ENCODE measurements at places on chromosomes 1 and 21.

DNA sequence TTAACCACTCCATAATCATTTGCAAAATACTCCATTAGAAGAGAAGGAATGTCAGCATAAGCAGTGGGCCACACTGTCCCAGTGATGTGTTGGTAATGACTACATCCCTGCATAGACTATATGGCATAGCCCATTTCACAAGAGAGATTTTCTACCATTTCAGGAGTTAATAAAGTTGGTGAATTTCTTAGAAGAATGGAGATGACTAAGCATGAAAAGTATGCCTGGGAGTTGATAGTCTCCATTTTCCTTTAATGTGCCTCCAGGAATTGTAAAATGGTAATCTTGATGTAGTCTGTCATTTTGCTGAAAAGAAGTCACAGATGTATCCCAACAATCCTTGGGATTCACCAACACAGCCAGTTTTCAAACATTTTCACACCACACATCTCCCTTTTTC, 608.8 kb upstream of the CHRM3 start:
- DNase-seq = no peak

DNA sequence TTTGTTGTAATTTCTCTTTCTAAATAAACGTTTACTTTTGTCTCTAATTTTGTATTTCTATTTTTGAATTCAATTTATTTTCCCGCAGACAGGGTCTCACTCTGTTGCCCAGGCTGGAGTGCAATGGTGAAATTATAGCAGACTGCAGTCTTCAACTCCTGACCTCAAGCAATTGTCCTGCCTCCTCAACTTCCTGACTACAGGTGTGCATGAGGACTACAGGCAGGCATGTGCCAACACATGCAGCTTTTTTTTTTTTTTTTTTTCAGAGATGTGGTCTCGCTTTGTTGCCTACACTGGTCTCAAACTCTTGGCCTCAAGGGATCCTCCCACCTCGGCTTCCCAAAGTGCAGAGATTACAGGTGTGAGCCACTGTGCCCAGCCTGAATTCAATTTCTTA, 36.7 kb upstream of the IL20 start:
- no peak for DNase-seq

DNA sequence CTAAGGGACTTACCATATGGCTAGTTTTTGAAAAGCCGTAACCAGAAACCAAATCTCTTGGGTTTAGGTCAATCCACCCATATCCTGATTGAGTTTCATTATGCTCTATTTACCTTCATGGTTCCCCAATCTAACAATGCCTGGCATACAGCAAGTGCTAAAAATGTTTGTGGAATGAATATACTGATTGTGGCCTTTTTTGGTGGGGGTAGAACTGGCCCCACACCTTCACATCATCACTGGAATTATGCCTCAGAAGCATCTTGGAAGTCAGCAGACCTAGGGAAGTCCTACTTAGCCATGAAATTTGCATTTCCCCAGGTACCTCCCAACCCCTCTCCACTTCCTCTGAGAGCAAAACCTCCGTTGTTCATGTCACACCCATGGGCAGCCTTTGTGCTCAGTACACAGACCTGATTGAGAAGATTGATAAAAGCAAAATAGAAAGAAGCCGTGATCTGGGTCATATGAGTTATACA, 17.8 kb upstream of the SLAMF1 start:
- DNase-seq = no peak

- DNase-seq = no peak
Measured at GRCh38 chr1:43509740-43510375, 20.8 kb upstream of the PTPRF start.
